Stimulated activated CD8-positive, alpha-beta memory T cell treated with anti-CD3 and anti-CD28 coated beads, Interleukin-7, amount 100 ng/mL, for 48 hours (primary cell): ENCODE measurements at places on chromosomes 1 and 21.

DNA sequence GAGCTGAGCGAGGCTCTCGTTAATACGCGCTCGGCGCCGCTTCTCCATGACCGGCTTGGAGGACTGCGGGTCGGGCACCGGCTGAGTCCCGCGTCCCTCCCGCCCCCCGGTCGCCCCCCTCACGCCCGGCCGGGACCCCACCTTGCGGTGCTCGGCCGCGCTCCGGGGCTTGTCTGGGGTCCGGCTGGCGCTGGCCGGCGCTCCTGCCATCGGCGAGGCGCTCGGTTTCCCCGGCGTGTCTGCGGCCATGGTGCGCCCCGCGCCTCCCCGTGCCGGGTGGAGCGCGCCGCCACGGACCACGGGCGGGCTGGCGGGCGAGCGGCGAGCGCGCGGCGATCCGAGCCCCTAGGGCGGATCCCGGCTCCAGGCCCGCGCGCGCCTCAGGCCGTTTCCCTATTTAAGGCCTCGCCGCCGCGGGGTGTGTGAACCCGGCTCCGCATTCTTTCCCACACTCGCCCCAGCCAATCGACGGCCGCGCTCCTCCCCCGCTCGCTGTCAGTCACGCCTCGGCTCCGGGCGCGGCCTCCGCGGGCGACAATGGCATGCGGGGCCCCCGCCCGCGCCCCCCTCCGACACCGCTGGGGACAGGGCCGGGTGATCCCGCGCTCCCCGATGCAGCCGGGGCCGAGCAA, at the start of gene HES4:
Gene HES4, minus strand, starts transcription at position 373 of the 632 bp plus-strand sequence. Its CDS starts 124 bp downstream, at position 249.
- DNase-seq: no peak

GRCh38 chr1:64090436-64090835, 113.0 kb upstream of the UBE2U start:
- DNase-seq: no peak

- DNase-seq: no peak
Measured at GRCh38 chr1:200909071-200909470, 14.4 kb downstream of the INAVA start.

- DNase-seq: no peak
Measured at GRCh38 chr1:111474106-111474505, 322 bp downstream of the C1orf162 start.

GRCh38 chr21:42527489-42528158, 14.0 kb downstream of the SLC37A1 start:
- DNase-seq: peak; percentile 41

DNA sequence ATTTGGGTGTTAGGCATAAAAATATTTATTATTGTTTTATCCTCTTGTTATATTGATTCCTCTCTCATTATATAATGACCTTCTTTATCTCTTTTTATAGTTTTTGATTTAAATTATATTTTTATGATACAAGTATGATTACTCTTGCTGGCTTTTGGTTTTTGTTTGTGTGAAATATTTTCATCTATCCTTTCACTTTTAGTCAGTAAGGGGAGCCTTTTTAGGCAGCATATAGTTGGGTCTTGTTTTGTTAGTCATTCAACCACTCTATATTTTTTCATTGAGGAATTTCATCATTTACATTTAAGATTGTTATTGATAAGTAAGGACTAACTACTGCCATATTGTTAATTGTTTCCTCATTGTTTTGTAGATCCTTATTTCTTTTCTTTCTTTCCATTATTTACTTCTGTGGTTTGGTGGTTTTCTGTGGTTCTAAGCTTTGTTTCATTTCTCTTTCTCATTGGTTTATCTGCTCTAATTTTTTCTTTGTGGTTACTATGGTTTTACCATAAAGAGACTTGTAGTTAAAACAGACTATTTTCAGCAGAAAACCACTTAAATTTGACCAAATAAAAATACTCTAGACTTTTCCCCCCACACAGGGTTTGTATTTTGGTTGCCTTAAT, 593.1 kb downstream of the NUF2 start:
- no peak for DNase-seq
